ENCODE measurements at places on chromosomes 12 and 14.

DNA sequence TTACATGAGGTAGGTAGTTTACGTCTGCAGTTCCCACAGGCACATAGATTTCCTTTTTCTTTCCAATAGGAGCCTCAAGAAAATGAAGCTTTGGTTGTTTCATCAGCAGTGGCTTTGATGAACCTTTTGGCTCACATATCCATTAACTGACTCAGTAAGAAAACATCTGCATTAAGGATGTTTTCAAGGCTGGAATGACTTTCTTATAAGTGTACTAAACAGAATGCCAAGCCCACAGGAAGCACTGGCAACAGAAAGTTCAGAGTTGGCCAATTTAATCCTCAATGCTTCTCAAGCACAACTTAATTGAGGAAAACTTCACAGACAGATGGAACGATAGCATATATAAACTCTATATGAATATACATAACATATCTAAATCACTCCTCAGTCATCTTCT is 63.5 kb downstream of the ST8SIA1 start:
- peak; percentile 29 for DNase-seq

DNA sequence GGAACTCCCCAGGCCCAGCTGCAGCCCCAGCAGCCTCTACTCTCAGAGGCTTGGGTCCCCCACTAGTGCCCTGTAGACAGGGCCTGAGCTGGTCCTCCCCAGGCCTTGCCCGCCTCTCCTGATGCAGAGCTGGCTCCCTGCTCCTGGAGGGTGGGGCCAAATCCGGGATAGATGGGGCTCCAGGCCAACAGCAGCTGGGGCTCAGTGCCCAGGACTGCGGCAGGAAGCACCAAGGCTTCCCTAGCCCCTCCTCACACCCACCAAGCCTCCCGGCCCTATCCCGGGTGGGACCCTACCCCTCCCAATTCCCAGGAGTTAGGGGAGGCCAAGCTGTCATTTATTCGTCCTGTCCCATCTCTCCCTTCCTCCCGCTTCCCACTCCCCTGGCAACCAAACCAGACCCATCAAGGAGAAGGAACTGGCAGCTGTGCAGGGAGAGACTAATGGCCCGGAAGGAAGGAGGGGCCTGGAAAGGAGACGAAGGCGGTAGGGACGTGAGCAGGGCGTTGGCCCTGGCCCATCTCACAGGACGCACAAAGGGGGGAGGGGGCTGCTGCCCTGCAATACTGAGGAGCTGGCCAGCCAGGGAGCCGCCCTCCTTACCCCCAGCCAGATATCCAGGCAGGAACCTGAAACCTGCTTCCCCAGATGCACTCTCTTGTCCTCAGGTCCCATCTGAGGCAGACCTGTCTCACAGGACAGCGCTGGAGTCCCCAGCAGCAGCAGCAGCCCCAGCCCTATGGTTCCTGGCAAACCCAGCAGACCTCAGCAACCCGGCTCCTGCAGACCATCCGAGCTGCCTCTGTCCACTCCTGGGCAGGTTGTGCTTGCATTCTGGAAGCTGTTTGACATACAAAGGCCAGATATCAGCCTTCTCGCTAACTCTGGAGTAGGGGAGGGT is 1.6 kb upstream of the PRPH start:
- DNase-seq = no peak

DNA sequence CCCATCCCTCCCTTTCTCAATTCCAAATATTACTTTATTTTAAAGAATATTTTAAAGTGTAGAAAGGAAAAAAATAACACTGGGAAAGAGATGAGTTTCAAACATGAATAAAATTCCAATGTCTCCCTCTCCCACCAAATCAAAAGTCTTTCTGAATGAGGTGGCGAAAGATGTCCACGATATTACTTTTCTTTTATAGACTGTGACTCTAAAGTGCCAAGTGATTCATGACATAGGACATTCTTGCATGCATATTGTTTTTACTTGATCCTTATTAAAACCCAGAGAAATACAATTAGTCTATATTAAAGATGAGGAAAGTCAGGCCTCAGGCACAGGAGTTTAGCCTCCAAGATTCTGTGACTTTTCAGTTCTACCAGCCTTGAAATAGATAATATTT is 16.0 kb upstream of the LUM start:
- no peak for DNase-seq

DNA sequence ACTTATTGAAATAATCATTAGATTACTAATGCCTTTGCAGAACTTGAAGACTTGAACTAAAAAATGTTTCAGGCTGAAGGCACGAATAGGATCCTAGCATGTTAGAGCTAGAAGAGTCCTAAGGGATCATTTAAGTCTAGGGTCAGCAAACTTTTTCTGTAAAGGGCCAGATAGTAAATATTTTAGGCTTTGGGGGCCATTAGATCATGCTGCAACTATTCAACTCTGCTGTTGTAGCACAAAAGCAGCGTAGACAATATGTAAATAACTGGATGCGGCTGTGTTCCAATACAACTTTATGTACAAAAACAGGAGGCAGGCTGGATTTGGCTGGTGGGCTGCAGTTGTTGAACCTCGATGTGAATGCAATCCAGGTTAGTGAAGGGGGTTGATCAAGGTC is 221.7 kb downstream of the ATP23 start:
- DNase-seq = no peak

- DNase-seq = no peak
These were observed 28.8 kb downstream of the OAS2 start for GRCh38 chr12:113007166-113007565.

- DNase-seq = no peak
These were observed 99.6 kb upstream of the HECTD1 start for GRCh38 chr14:31307198-31307597.

DNA sequence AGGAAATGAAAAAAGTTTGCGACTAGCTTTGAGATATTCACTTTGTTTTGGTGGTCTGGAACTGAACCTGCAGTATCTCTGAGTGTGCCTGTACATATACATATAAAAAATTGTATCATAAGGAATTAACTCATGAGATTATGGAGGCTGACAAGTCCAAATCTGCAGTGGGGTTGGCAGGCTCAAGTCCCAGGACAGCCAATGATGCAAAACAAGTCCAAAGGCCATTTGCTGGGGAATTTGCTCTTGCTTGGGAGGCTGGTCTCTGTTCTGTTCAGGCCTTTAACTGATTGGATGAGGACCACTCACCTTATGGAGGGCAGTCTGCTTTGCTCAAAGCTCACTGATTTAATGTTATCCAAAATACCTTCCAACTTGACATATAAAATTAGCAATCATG is 66.8 kb downstream of the FGD4 start:
- DNase-seq = no peak

- DNase-seq = no peak
These were observed 37.3 kb upstream of the ADGRD1 start for GRCh38 chr12:130916241-130916911.

DNA sequence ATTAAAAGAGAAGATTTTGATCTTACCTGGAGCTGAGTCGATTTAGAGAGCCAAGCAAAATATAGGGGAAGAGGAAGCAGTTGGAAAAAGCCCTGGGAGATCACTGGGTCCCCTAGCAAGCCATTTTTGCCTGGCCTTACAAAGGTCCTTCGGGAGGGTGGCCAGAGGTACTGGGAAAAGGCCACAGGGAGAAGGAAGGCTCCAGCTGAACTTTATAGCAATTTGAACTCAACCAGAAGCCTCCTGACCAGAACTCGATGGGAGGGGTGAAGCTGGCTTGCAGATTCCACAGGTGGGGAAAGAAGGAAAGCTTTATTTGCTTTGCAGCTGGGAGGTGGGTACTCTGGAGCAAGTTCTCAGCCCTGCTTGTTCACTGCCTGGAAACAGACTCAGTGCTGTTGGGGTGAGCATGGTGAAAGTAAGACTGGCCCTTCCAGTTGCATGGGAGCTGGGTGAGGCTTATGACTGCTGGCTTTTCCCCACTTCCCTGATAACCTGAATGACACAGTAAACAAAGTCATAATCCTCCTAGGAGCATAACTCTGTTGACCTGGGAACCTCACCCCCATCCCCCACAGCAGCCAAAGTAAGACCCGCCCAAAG is 855.8 kb downstream of the FSCB start:
- DNase-seq = no peak

DNA sequence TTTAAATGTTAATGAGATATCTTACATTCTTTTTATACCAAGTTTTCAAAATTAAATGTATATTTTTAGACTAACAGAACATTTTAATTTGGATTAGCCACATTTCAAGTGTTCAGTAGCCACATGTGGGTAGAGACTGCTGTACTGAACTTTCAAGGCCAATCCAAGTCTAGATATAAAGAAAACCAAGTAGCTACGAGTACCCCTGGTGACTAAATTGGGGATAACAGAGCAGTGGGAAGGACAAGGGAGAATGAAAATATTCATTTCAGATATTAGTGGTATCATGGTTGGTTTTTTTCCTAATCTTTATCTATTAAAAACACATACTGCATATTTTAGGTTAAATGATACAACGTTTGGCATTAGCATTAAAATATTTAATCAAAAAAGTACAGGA is 69.4 kb upstream of the RHOJ start:
- no peak for DNase-seq

- DNase-seq = no peak
These were observed 14.4 kb downstream of the MYBPC1 start for GRCh38 chr12:101609198-101609597.

- DNase-seq = no peak
These were observed 8.5 kb downstream of the FKBP3 start for GRCh38 chr14:45125754-45126153.

GRCh38 chr14:56494167-56494566 is 85.4 kb upstream of the TMEM260 start:
- DNase-seq = no peak

- DNase-seq = no peak
These were observed 27.4 kb upstream of the TSPAN9 start for GRCh38 chr12:3049611-3050249.

DNA sequence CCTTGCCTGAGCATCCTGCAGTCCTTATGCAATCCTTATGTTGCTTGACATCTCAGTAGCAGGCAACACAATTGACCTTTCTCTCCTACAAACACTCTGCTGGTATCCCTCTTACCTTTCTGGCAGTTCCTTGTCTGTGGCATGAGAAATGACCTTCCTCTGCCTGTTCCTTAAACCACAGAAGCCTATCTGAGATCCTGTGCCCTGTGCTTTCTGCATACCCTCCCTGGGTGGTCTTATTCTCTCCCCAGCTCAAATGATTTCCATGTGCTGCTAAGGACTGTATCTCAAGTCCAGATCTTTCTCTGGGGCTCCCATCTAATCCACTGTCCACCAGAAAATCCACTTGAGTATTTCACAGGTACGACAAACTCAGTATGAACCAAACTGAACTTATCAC is 2.0 kb upstream of the ARHGAP9 start:
- DNase-seq = no peak

GRCh38 chr14:99213527-99213971 is 58.4 kb downstream of the BCL11B start:
- no peak for DNase-seq

- DNase-seq = no peak
These were observed 15.6 kb downstream of the VCPKMT start for GRCh38 chr14:50100805-50101204.

- no peak for DNase-seq
These were observed 255.2 kb downstream of the SYT1 start for GRCh38 chr12:79119796-79120195.

DNA sequence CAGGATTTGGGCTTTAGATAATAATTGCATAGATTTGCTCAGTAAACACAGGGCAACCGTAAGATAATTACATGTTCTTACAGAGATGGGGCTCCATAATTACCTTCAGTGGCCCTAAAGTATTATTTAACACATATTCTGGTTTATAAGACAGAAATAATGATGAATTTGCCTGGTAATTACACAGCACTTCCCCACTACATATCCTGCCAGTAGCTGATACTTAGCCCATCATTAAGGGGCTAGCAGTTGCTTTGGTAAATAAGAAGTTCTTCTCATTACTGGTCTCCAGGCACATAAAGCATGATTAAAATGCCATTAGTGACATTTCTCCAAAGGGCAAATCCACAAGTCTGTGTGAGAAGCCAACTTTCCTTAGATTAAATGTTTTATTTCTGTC is 158.7 kb downstream of the NUAK1 start:
- no peak for DNase-seq
